Epithelial cell of umbilical artery (primary cell): ENCODE measurements at places on chromosomes 16 and 17. TPM values are rescaled to one million over a fixed set of nuclear protein-coding genes. Genes with fewer than 3 reads are reported as not detected.

Gene KRTAP4-9
- not detected in 2 replicates for total RNA-seq

Gene KRTAP9-2
- not detected in 2 replicates for total RNA-seq

Gene ARHGAP44
- 0.30 and 0.32 TPM in 2 replicates for total RNA-seq

Gene ZNF785
- total RNA-seq = 6.2 and 6.7 TPM in 2 replicates

Gene WNK4
- 0.32 and 0.76 TPM in 2 replicates for total RNA-seq

Gene NOXO1
- total RNA-seq = not detected in 2 replicates

Gene PIMREG
- total RNA-seq = 26.0 and 31.2 TPM in 2 replicates

Gene CTRB1
- not detected in 2 replicates for total RNA-seq

Gene ST6GALNAC1
- total RNA-seq = not detected in 2 replicates

Gene C1QTNF1
- total RNA-seq = 2.9 and 17.9 TPM in 2 replicates

Gene PRKCB
- total RNA-seq = 1.7 TPM in 1 of 2 replicates, not detected in the other

Gene KRT12
- not detected in 2 replicates for total RNA-seq

Gene CCL2
- 47.4 and 405 TPM in 2 replicates for total RNA-seq

Gene ACSM2A
- not detected in 2 replicates for total RNA-seq

Gene PRSS36
- total RNA-seq = 0.32 and 1.5 TPM in 2 replicates

Gene CAPNS2
- 0.97 and 2.3 TPM in 2 replicates for total RNA-seq

Gene KRTAP4-4
- not detected in 2 replicates for total RNA-seq

Gene TP53TG3C
- total RNA-seq = 0.32 TPM in 1 of 2 replicates, not detected in the other

Gene CCL8
- not detected in 2 replicates for total RNA-seq

Gene KRT33A
- not detected in 2 replicates for total RNA-seq

Gene KRTAP16-1
- not detected in 2 replicates for total RNA-seq

Gene TBC1D28
- not detected in 2 replicates for total RNA-seq

Gene BCO1
- under 0.01 TPM in 1 of 2 replicates, not detected in the other for total RNA-seq

Gene ACAP1
- not detected in 2 replicates for total RNA-seq

Gene TPSAB1
- total RNA-seq = not detected in 2 replicates

Gene TPSB2
- total RNA-seq = not detected in 2 replicates

Gene ATP1B2
- not detected in 2 replicates for total RNA-seq

Gene UBE2G1
- total RNA-seq = 32.5 and 43.3 TPM in 2 replicates

Gene DPEP3
- not detected in 2 replicates for total RNA-seq

Gene KRTAP1-1
- total RNA-seq = not detected in 2 replicates

Gene CHST5
- total RNA-seq = not detected in 2 replicates
